NCI-H2081 treated with DMSO at 0.1 percent for 48 hours (cell line): ENCODE measurements at places on chromosomes 1 and 21.

DNA sequence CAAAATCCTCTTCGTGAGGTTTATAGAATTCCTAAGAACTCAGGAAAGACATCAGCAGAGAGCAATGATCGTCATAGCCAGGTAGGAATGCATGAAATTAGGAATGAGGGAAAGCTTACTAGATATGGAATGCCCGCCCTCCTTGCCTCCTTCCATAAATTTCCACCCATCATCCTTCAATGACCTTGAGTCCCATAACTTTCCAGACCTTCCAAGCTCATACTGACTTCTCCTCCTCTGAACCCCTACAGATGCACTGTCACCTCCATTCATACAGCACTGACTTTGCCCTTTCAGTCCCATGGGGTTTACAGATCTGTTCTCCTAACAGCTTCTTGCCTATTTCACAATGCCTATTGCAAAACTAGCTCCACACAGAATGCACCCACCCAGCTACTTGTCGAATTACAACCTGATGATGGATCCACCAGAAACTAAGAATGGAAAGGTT, 23.8 kb upstream of the PPP1R15B start:
- DNase-seq, result no peak

- DNase-seq, result no peak
Observed at GRCh38 chr1:180117764-180118116, 36.9 kb upstream of the QSOX1 start.

- DNase-seq, result no peak
Observed at GRCh38 chr1:24199291-24199900, 12.3 kb upstream of the IFNLR1 start.

DNA sequence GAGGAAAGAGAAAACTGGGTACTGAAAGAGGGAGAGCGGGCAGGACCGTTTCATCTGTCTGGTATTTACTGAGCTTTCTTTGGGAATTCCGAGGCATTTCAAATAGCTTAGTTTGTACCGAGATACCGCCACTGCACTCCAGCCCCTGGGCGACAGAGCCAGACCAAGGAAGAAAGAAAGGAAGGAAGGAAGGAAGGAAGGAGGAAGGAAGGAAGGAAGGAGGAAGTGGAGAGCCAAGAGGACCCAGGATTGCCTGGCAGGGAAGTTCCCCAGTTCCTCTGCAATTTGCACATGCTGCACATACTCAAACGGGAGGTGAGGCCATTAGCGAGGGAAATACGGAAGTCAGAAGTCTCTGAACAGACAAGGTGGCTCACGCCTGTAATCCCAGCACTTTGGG, 961 bp upstream of the FUCA1 start:
- no peak for DNase-seq

GRCh38 chr1:116345843-116346242, 27.2 kb upstream of the ATP1A1 start:
- DNase-seq, result no peak

DNA sequence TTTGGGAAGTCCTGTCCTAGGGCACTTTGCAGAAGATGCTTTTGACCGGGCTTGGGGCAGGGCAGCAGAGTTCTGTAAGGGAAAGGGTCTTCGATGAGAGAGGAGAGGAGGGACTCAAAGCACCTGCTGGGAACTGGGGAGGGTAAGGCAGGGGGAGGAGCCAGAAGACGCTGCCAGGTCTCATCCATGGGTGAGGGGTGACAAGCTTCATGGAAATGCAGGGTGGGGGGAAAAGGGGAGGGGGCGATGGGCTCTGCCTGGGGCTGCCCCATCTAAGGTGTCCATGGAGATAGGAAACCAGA, 20.9 kb upstream of the C2CD2 start:
- DNase-seq, result no peak

DNA sequence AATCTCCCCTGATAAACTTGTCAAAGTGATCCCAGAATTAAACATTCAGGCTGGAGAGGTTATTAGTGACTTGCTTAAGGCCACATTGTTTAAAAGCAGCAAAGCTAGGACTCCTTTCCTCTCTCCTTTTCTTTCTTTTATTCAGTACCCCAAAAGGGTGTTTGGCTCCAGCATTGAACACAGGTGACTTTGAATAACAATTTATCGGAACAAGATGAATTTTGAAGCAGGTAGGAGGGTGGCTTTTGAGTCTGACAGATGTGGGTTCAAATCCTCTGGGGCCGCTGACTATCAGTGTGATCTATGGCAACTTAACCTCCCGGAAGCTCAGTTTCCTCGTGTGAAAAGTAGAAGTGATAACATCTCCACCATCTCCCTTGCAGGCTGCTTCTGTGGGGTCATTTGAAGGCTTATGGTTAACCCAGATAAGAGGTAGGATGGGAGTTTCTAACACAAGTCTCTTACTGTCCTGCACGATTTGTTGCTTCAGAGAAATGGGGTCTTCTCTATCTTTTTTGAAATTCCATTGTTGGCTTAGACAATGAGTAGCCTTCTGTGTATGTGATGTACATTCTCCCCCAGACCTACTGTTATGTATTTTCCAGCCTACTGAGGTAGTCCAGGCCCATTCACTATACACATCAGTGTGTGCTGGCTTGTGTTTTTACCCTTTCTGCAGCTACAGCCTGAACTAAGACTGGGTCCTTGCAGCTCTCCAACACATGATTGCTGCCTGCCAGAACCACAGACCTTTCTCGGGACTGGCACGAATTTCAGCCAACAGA, 29.0 kb downstream of the JUN start:
- no peak for DNase-seq

GRCh38 chr1:201260648-201261311, 22.5 kb upstream of the PKP1 start:
- no peak for DNase-seq

- DNase-seq, result no peak
Observed at GRCh38 chr1:167484726-167485502, 33.4 kb downstream of the CD247 start.

DNA sequence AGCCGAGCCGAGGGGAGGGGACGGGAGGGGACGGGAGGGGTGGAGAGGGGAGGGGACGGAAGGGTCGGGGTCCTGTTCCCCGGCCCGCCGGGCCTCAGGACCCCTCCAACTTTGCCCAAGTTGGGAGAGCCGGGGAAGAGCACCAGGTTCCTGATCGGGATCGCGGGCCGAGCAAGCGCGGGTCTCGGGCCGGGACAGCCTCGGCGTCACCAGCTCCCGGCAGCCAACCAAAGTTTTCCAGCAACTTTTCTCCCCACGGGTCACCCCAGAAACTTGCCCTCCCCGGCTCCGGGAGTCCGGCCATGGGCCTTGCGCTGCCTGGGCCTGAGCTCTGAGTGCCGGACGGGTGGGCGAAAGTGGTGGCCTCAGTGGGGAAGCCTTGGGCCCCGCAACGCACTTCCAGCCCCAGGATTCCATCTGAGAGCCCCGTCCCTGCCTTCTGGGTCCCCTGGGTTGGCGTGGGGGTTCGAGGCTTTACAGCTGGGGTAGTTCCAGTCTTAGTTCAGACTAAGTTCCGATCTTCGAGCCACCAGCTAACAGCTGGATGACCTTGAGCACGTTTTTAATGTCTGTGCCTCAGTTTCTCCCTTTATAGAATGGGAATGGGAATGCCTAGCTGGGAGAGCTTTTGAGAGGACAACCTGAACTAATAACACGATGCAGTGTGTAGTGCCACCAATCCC, 458 bp downstream of the ZC3H12A start:
- DNase-seq, result no peak

DNA sequence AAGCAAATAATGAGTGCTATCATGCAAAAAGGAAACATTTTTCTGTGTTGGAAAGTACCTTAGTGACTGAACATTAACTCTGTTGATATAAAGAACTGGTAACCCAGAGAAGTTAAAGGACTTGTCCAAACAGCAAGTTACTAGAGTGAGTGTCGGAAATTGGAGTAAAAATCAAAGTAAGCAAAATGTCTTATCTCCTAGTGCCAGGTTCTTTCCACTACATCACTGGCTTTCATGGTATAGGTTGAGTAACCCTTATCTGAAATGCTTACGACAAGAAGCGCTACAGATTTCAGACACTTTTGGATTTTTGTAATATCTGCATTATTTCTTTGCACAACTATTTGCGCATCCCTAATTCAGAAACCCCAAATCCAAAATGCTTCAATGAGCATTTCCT, 16.4 kb upstream of the RABIF start:
- DNase-seq, result no peak

DNA sequence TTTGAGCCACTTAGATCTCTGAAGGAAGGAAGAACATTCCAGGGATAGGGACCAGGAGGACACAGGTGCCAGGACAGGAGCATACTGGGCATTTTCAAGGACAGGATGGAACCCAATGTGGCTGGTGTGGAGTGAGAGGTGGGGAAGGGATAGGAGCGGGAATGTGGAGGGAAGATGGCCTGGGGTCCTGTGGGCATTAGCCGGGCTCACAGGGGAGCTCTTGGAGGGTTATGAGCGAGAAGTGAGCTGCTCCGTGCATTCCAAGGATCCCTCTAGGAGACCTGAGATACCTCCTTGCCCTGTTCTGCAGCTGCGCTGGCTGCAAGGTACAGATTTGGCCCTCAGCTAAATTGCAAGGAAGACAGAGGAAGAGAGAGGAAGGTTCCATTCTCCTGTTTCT, 87.5 kb downstream of the IER5 start:
- no peak for DNase-seq

- DNase-seq, result no peak
Observed at GRCh38 chr1:7541629-7542028, 229.5 kb upstream of the VAMP3 start.

- DNase-seq, result no peak
Observed at GRCh38 chr1:26378088-26378878, 5.7 kb upstream of the ZNF683 start.

DNA sequence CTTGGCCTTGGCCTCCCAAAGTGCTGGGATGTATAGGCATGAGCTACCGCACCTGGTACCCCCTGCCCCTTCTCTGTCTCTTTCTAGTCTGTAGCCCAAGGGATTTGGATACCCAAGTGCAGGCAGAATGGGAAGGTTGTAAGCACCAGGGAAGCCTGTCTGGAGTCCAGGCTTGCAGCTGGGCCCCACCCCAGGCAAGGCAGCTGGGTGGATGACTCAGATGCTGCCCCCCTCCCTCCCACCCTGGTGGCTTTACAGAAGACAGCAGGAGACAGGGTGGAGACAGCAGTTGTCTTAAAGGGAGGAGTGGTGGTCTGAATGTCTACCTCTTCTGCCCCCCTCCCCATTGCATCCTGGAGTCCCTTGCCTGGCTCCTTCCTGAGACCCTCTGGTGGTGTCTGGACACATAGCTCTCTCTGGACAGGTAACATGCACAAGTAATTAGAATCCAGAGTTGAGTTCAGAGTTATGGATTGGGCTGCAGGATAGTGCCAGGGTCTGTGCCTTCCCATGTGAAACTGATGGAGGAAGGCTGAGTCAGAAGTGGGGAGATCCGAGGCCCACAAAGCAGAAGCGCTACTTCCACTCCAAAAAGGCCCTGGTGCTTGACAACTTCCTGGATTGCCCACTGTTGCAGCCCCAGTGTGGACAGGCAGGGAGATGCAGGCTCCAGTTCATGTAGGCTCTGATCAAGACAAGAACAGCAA, 5.1 kb downstream of the LMNA start:
- no peak for DNase-seq

- no peak for DNase-seq
Observed at GRCh38 chr1:116309090-116309870, 63.8 kb upstream of the ATP1A1 start.

GRCh38 chr1:42793824-42794223, 9.0 kb downstream of the TMEM269 start:
- DNase-seq, result no peak

GRCh38 chr21:43371786-43372185, 55.1 kb downstream of the SIK1 start:
- DNase-seq, result no peak

- no peak for DNase-seq
Observed at GRCh38 chr1:222068937-222069336, 327.0 kb upstream of the DUSP10 start.

- DNase-seq, result no peak
Observed at GRCh38 chr1:75097654-75098053, 36.5 kb upstream of the LHX8 start.

- no peak for DNase-seq
Observed at GRCh38 chr1:188023206-188023605, 1194.5 kb downstream of the PLA2G4A start.

- DNase-seq, result no peak
Observed at GRCh38 chr21:34894401-34894800, 154.7 kb downstream of the RUNX1 start.

DNA sequence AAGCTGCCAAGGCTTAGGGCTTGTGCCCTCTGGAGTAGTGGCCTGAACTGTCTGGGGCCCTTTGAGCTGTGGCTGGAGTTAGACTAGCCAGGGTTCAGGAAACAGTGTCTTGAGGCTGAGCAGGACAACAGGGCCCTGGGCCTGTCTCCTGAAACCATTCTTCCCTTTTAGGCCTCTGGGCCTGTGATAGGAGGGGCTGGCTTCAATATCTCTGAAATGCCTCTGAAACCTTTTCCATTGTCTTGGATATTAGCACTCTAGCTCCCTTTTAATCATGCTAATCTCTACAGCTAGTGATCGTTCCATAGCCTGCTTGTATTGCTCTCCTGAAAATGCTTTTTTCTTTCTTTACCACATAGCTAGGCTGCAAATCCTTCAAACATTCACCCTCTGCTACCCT, 135.3 kb downstream of the ADGRL4 start:
- no peak for DNase-seq

GRCh38 chr1:211493876-211494653, 2.1 kb upstream of the RD3 start:
- DNase-seq, result no peak

- no peak for DNase-seq
Observed at GRCh38 chr1:186807163-186807562, 21.6 kb upstream of the PLA2G4A start.

DNA sequence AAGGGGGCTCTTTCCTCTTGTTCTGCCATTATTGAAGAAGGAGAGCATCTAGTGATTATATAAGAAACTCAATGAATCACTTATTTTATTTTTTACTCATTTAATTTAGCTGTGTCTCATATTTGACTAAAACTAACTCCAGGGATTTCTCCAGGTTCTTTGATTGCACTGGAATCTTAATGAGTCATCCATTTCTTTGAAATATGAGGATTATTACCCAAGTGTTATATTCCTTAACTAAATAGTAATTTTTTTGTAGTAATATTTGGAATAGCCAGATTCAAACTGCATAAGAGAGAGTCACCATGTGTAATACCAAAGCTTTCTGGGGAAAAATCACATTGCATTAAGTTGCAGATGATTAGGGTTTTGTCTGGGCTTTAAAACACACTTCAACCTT, 59.5 kb downstream of the NTMT2 start:
- no peak for DNase-seq

- DNase-seq, result no peak
Observed at GRCh38 chr1:6073480-6074053, 27.9 kb downstream of the KCNAB2 start.

DNA sequence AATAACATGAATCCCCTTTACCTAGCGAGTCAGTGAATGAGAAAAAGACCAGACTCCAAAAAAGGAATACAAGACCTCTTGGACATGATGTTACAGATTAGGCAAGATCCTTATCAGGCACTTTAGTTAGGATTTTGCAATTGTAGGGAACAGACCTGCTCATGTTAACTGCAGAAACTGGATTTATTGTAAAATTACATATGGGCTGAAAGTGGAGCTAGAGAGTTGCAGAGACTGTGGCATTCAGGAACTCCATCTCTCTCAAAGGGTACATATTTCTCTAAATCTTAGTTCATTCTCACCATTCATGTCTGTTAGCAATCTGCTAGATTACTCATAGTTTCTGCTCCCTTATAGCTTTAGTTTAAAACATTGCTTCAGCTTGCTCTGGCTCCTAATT, 142.2 kb downstream of the PAPPA2 start:
- DNase-seq, result no peak
